ENCODE measurements at places on chromosomes 12 and 14.

- no peak for DNase-seq
Observed at GRCh38 chr14:75380656-75381055, 47.2 kb upstream of the JDP2 start.

DNA sequence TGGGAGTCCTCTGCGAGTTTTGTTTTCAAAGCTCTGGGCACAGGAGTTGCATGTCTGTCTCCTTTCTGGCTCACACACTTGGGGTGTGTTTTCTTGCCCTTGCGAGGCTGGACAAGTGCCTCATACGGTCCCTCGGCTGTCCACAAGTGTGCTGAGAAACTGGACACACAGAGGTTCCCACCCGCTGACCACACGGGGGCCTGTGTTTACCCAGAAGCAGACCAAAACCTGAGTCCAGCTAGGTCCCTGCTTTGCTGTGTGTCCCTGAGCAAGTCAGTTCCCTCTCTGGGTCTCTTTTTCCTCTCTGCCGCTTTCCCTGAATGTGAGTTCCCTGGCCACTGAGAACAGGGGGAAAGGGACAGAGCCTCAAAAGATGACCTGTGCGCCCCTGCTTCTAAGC lies 678 bp upstream of the OAS2 start:
- DNase-seq: no peak

DNA sequence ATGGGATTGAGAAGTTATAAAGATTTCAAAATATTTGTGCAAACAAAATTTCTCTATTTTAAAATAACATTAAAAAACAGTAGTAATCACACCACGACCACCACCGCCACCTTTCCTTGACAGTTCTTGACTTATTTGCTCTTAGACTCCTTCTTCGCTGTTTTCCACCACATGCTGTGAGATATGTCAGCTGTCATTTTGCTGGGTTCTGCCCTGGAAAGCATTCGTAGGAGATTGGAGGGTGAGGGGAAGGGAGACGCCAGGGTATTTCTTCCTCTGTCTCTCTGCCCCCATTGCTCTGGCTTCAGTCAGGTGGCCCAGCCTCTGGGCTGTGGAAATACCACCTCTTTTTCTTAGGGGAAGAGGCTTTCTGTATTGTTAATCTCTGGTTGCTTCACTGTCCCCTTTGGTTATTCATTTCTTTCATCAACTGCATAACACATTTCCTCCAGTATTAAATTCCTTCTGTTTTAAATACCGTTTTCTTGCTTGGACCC lies 186.2 kb downstream of the NEDD1 start:
- DNase-seq: no peak

DNA sequence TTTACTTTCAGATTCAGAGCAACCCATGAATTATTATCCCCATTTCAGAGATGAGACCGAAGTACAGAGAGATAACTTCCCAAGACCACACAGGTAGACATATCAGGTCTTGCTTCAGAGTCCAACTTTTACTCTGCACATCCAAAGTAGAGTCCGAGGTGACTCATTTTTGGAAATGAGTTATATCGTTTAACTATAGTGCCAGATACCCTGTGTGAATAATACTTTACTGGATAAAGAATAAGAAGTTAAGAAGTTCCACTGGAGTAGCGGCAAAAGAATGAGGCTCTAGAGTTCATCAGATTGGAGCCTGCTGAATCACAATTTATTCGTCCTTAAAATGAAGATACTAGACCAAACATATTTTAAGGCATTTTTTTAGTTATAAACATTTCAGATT lies 124.7 kb downstream of the EPS8 start:
- no peak for DNase-seq

DNA sequence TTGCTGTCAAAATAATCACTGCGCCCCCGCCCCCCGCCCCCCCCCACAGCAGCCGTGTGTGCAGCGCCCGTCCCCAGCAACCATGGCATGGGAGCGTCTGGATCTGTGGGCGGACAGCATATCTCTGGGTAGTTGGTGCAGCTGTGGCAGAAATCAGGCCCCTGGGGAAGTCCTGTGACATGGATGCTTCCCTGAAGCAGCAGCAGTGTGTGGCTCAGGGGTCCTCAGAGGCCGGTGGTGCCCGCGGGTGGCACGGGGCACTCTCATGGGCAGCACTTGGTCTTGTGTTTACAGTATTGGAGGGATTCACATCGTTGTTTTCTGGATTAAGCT lies 19.2 kb downstream of the XRCC3 start:
- no peak for DNase-seq

DNA sequence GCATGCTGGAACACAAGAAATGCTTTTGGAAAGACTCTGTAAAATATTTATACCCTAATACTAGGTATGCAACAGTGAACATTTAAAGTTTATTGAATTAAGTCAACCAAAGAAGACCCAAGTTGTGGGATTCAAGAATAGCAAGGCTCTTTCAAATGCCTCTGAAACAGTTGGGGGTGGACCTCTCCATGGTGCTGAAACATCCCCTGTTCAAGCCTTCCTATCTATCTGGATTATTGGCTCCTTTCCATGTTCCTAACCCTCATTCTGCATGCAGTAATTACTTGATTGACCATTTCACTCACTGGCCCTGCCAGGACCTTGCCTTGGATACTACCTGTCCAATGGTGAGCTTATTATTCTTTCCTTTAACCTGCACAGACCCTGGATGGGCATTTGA lies 349.7 kb downstream of the NRXN3 start:
- DNase-seq: no peak

GRCh38 chr12:79925492-79925891 lies 9.4 kb downstream of the PPP1R12A start:
- no peak for DNase-seq

GRCh38 chr12:105659355-105660075 lies 329.0 kb downstream of the C12orf75 start:
- DNase-seq: no peak

- no peak for DNase-seq
Observed at GRCh38 chr14:41144370-41144769, 462.3 kb upstream of the LRFN5 start.

DNA sequence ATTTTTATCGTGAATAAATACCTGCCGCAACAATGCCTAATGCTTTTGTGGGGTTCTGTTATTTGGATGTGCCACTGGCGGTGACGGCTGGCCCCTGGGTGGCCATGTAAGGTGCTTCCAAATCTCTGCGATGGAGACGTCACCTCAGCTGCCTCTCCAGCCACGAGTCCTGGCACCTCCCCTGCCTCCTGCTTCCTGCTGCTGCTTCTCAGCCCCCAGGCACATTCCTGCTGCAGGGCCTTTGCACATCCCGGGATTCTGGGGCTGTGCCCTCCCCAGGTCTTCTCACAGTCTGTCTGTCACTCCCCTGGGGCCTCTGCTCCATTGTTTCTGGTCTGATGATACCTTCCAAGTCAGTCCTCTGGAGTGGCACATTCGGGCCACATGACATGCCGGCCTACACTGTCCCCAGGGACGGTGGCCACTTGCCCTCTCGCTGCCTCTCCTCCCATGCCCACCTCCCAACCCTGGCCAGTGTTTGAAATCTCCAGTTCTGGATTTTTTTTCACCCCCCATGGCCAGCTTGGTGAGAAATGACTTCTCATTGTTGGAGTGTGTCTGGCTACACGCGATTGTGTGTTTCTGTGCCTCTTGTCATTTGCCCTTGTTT lies 151.8 kb downstream of the KIF26A start:
- no peak for DNase-seq

DNA sequence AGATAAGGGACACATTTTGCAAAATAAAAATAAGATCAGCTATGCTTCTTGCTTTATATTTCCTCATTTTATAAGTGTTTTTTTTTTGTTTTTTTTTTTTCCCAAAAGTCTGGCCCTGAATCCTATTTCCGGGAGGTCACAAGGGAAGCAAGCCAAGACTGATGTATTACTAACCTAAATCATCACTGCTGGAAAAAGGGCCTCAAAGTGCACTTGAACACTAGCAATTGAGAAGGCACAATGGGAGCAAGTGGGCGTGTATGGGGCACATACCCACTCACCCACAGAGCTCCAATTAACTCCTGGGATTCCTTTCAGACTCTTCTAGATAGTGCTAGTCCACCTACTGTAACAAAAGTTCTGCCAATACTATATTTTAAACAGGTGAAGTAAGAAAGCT lies 58.8 kb downstream of the STON2 start:
- no peak for DNase-seq

DNA sequence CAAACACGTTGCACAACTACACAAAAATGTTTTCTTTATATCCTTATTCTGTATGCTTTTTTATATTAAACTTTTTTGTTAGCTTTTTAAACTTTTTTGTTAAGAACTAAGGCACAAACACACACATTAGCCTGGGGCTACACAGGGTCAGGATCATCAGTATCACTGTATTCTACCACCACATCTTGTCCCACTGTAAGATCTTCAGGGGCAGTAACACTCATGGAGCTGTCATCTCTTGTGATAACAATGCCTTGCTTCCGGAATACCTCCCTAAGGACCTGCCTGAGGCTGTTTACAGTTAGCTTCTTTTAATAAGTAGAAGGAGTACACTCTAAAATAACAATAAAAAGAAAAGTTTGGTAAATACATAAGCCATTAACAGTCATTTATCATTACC lies 42.2 kb downstream of the PLEKHA5 start:
- DNase-seq: no peak

GRCh38 chr14:99382781-99383471 lies 97.7 kb downstream of the SETD3 start:
- DNase-seq: no peak

- DNase-seq: no peak
Observed at GRCh38 chr12:108668542-108668941, 34.8 kb upstream of the SELPLG start.
